Kidney epithelial cell (primary cell): ENCODE measurements at places on chromosomes 4 and X.

GRCh38 chrX:29813174-29813573 is 402.2 kb upstream of the MAGEB2 start:
- DNase-seq: no peak

DNA sequence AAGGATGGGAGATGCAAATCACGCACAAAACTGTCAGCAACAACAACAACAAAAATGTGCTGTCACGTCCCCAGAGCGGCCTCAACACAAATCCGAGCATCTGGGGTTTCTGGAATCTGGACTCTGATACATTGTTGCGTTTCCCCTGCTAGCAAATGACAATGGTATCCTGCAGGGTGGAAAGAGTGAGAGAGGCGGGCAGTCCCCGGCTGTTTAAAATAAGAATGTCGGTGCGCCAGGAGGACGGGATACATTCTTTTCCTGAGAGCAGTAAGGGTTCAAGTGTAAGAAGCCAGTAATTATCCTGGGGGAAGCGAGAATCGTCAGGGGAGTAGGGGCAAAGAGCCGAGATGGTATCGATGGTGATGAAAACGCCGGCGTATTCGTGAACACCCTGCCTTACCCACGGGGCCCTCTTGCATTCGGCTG is 310.2 kb downstream of the ASMT start:
- DNase-seq: no peak

GRCh38 chr4:152419809-152420208 is 116.1 kb downstream of the FBXW7 start:
- no peak for DNase-seq

- DNase-seq: no peak
These were observed 288.2 kb downstream of the IL1RAPL2 start for GRCh38 chrX:104854188-104854587.

DNA sequence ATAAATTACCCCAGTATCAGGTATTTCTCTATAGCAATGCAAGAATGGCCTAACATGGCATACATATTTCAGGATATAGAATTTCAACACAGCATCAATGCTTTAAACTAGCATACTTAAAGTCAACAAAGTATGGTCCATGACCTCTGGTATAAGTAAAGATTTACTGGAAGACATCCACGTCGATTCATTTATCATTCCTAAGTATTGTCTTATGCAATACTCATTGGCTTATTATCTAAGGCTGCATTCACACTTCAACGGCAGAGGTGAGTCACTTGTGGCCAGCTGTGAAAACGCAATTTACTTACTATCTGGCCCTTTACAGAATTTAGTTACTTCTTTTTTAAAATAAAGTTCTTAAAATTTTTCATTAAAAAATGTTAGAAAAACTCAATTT is 42.6 kb downstream of the ADGRA3 start:
- DNase-seq: peak; percentile 52

DNA sequence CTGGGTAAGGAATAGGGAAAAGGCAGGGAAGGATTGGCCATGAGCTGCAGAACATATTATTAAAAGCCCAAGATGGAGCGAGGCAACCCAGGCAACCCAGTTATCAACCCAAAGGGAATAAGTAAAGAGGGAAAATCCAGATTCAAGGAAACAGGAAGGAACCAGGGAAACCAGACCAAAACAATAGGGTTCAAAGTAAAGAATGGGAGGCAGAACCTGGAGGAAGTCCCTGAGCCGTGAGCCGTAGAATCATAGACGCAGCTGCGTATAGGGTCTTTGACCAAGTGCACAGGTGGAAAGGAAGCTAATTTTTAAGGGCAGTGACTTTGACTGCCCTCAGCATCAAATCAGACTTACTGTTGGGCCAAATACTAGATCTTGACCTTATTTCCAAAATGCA is 98.5 kb upstream of the SRD5A3 start:
- no peak for DNase-seq

GRCh38 chr4:169229571-169230028 is 41.2 kb downstream of the SH3RF1 start:
- DNase-seq: no peak

DNA sequence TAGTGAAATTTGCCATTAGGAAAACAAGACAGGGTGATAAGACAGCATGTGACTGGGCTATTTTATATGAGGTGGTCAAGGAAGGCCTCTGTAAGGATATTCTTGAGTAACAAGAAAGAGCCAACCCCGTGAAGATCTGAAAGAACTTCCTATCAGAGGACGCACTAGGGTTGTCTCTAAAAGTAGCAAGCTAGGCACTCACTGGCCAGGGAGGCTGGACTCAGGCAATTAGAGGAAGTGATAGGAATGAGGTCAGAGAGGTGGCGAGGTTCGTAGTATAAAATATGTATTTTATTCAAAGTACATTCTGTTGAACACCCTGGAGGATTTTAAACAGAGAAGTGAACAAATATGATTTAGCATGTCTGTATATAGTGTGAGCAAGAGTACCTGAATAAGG is 4.6 kb downstream of the BMPR1B start:
- no peak for DNase-seq

- peak; percentile 50 for DNase-seq
These were observed 115.1 kb downstream of the RBM47 start for GRCh38 chr4:40514497-40514951.

GRCh38 chrX:125004799-125005198 is 314.9 kb upstream of the TEX13C start:
- no peak for DNase-seq

DNA sequence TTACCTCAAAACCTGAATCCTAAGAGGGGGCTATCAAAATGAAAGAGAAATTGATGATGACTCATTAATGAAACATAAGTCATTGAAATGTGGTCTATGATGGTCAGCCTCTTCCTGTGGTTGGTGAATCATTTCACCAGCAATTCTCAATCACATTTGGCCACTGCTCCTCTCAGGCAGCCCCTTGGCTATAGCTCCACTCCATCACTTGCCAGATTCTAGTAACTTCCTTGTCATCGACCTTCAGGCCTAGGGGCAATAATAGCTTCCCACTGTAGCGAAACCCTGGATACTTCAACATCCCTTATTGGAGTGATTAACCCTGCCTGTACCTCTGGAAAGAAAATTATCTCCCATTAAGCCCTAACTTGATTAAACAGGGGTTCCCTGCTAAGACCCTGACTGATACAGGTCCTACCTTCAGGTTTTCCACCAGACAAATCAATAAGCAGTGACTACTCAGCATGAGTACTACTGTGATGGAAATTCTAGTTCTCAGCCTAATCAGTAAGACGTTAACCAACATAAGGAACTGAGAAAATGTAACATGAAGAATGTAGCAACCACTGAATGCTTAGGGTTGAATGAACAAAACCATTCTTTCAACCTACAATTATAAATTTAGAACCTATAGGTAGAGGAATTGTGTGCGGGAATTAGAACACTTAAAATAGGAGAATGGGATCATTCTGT is 30.4 kb downstream of the ADH7 start:
- peak; percentile 77 for DNase-seq

GRCh38 chrX:16250296-16250695 is 83.0 kb downstream of the MAGEB17 start:
- DNase-seq: no peak

DNA sequence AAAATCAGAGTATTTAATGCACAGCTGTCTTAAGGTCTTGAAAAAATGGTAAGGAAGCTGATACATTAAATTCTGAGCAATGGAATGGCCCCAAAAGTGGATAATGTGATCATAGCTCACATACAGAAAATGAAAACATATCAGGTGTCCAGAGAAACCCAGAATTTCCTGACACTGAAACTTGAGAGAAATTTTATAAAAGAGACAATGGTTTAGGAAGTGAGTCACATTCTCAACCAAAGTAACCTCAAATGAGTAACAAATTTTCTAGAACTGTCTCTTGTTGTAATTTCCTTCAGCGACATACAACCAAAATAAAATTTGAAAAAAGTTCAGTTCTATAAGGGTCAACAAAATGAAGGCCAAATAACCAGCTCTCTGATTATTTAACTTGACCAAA is 37.4 kb upstream of the PACRGL start:
- DNase-seq: no peak

DNA sequence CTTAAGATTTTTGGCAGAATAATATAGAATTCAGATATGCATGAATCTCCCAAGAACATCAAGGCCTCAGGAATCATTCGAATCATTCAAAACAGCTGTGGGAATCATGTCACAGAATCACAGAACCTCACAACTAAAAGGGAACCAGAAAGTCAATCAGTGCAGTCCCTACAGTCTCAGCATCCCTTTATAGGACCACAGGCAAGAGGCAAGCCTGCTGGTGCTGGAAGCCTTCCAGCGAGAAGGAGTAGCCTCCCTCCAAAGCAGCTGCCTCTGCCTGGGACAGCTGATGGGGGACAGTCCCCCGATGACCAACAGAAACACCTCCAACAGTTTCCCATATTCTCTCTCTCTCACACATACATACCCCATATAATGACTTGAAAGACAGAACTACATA is 20.7 kb downstream of the QDPR start:
- DNase-seq: no peak

DNA sequence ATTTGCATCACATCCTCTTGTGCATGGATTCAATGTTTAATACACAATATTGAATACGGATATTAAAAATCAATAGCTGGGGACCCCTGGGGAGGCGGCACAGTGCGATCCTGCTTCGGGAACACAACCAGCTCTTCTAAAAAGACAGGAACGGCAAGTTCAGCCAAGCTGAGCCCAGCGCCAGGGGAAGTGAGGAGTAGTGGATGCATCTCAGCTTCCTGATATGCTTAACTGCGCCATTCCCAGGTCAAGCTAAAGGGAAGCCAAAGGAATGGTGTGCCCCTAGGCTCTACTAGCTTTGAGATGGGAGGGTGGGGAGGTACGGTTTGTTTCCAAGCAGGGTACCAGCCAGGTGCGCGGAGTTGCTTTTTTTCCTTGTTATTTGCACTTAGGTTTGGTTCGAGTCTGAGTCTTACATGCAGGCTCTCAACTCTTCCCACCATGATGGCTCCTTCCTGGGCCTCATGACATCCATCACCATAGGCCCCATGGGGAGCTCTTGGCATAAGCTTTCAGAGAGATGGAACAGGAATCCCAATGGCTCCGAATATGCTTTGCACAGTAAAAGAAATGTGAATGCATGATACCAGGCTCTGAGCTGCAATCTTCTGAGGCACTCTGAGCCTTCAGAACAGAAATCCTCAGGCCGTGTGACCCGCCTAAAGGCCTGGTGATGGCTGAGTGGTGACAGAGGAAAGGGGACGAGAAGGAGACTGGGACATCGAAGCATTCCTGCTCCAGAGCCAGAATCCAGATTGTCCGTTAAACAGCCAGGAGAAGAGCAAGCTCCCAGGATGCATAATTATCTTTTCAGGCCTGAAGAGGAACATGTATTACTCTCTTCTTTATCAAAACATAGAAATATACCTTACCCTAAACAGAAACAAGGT is 51.8 kb upstream of the BCOR start:
- no peak for DNase-seq

DNA sequence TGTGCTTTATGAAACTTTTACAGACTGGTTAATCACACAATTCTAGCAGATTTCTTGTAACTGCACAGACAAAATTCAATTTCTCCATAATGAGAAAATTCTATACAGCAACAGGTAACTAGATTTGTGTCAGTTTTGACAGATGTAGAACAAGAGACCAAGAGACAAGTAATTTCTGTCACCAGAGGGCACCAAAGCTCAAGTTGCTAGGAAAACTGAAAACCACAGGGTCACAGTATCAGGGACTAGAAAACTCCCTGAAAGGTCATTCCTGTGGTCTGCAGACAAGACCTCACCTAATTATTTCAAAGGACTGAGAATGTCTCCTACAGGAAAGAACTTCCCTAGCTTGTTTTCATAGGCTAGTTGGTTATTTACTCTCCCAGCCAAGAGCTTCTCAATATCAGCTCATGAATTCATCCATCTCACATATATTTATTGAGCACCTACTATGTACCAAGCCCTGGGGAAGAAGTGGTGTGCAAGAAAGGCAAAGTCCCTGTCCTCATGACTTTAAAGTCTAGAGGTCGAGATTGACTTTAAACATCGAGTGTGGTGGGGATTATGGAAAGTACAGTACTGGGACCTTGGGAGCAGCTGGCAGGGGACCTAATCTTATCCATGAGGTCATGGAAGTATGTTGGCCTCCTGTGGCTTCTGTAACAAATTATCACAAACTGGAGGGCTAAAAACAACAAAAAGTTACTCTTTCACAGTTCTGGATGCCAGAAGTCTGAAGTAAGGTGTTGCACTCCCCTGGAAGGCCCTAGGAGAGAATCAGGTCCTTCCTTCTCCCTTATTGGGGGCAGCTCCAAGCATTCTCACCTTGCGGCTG is 47.8 kb upstream of the SETD7 start:
- peak; percentile 45 for DNase-seq

- DNase-seq: no peak
These were observed 63.5 kb downstream of the GPC3 start for GRCh38 chrX:133921764-133922389.

- DNase-seq: no peak
These were observed 55.1 kb downstream of the SH3RF1 start for GRCh38 chr4:169215656-169216055.

DNA sequence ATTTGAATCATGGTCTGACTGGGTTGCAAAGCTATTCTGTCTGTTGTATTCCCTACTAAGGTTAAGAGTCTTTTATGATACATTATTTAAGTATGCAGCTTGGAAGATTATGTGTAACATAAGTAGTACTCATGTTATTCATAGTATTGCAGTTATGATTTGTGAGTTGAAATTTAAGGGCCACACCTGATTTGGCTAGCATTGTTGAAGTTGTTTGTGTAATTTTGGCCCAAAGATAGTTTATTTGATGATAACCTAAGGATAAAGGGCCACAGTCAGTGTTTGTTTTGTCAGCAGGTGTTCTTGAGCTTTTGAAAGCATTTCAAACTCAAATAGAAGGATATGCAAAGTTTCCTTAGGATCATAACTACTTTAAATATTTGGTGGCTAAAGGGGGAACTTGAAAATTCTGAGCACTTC is 38.9 kb downstream of the NUDT9 start:
- DNase-seq: no peak

DNA sequence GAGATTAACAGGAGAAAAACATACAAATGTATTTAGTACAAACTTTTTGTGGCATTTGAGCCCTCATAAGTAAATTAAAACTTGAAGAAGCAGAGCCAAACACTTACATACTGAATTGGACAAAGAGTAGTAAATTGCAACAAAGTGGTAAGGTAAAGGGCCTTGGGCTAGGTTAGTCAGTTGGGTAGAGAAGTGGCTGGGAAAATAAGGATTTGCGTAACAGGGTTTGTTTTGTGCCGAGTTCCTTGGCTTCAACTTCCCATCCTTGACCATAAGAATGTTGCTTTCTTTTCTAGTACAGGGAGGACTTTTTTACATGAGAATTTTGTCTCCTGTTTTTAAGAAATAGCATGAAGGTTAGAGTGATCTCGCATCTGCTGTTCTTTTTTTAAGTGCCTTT is 33.3 kb upstream of the DSPP start:
- DNase-seq: no peak

- DNase-seq: no peak
These were observed 7.3 kb downstream of the CDKL2 start for GRCh38 chr4:75623026-75623425.

- no peak for DNase-seq
These were observed 6.9 kb upstream of the HAUS3 start for GRCh38 chr4:2248821-2249261.

DNA sequence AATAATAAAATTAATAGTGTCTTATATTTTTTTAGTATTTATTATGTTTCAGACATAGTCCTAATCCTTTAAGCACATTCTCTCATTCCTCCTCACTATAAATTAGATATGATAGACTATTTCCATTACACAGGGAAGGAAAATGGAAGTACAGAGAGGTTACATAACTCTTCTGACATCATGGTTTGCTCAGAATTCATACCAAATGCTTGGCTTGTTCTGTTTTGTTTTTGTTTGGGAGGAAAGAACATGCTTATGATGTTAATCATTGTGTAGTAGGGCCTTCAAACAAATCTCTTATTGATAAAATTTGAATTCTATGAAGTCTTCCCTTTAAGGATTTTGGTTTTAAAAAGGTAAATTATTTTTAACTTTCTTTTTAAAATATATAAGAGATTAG is 59.5 kb downstream of the RXFP1 start:
- no peak for DNase-seq
